Adipose tissue (tissue), 3 donors: ENCODE measurements at places on chromosomes 7 and 10. TPM values are rescaled to one million over a fixed set of nuclear protein-coding genes. Genes with fewer than 3 reads are reported as not detected.

BMPER gene
- 4.8 TPM for polyA plus RNA-seq

PRPS1L1 gene
- polyA plus RNA-seq = not detected

HTRA1 gene
- polyA plus RNA-seq = 21.4 TPM

CFAP43 gene
- 0.07 TPM for polyA plus RNA-seq

MALRD1 gene
- not detected for polyA plus RNA-seq

AKR1C1 gene
- polyA plus RNA-seq = 38.1 TPM

TMEM209 gene
- 3.9 TPM for polyA plus RNA-seq

MYO1G gene
- polyA plus RNA-seq = 1.8 TPM

TMEM140 gene
- polyA plus RNA-seq = 6.2 TPM

DNA2 gene
- polyA plus RNA-seq = 0.93 TPM

MUC12 gene
- polyA plus RNA-seq = not detected

SNX10 gene
- polyA plus RNA-seq = 16.1 TPM

OR6V1 gene
- polyA plus RNA-seq = not detected

NOD1 gene
- 24.1 TPM for polyA plus RNA-seq

BAIAP2L1 gene
- polyA plus RNA-seq = 14.0 TPM

CYP3A4 gene
- 1.3 TPM for polyA plus RNA-seq

LBX1 gene
- polyA plus RNA-seq = not detected

PHTF2 gene
- 4.7 TPM for polyA plus RNA-seq

TDRD1 gene
- polyA plus RNA-seq = 0.11 TPM

CRYGN gene
- polyA plus RNA-seq = 0.34 TPM

PRSS2 gene
- 6.5 TPM for polyA plus RNA-seq

VGF gene
- polyA plus RNA-seq = 8.6 TPM

VOPP1 gene
- 27.9 TPM for polyA plus RNA-seq

GRM3 gene
- not detected for polyA plus RNA-seq

ANKRD16 gene
- 4.6 TPM for polyA plus RNA-seq

OSBPL3 gene
- polyA plus RNA-seq = 0.79 TPM

MIOS gene
- 12.6 TPM for polyA plus RNA-seq

KIAA1549 gene
- polyA plus RNA-seq = 5.4 TPM

SIRT1 gene
- polyA plus RNA-seq = 16.4 TPM

NPTX2 gene
- 8.4 TPM for polyA plus RNA-seq

ZNF25 gene
- polyA plus RNA-seq = 3.3 TPM

TRIP6 gene
- polyA plus RNA-seq = 57.1 TPM

KIAA1217 gene
- polyA plus RNA-seq = 18.7 TPM

HOXA6 gene
- 1.5 TPM for polyA plus RNA-seq

CRPPA gene
- 0.67 TPM for polyA plus RNA-seq

CHST15 gene
- polyA plus RNA-seq = 4.1 TPM

KCND2 gene
- polyA plus RNA-seq = 0.67 TPM

GIMAP4 gene
- polyA plus RNA-seq = 9.4 TPM

ZP3 gene
- polyA plus RNA-seq = 2.2 TPM

KLHL7 gene
- polyA plus RNA-seq = 13.0 TPM
